Activated effector memory CD4-positive, alpha-beta T cell treated with Interleukin-2 at 50 U/mL for 16 hours (primary cell): ENCODE measurements at places on chromosomes 1 and 21.
A peak's percentile ranks its signal among the peaks of the same experiment; 100 is the strongest.

GRCh38 chr1:17723684-17724083 lies 31.4 kb upstream of the ACTL8 start:
- no peak for DNase-seq

- no peak for DNase-seq
These were observed 47.9 kb upstream of the EDN2 start for GRCh38 chr1:41532206-41532975.

DNA sequence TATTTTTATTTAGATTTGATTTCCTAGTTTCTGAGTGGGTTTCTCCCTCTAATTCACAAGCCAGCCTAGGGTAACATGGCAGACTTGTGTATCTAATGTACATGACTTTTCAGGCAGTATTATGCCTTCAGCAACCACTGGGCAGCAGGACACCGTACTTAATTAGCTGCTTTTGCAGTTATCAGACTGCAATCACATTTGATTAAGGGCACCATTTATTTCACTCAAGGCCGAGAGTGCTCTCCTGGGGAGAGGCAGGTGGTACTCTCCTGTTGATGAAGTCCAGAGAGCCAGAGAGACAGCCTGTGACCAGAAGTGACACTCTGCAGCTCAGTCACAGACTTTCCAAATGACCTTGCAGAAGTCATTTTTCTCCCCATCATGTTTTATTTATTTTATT lies 18.7 kb downstream of the CYYR1 start:
- no peak for DNase-seq

DNA sequence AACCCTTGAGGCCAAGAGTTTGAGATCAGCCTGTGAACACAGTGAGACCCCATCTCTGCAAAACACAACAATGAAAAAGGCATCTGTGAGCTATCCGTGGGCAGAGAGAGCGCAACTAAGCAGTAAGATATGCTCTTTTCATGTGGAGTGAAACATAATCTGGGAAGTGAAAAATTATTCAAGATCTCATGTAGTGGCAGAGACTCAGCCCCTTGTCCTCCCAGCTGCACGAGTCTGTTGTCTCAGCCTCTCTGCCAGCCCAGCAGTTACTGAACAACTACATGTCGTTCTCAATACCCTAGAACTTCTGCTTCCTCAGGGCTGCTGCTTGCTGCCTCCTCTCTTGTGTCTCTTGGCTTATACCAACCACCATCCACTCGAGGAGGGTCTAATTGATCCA lies 61.3 kb upstream of the WDR26 start:
- no peak for DNase-seq

- no peak for DNase-seq
These were observed 931 bp upstream of the MXRA8 start for GRCh38 chr1:1359308-1359663.

GRCh38 chr1:203818399-203818798 lies 23.0 kb downstream of the ZBED6 start:
- no peak for DNase-seq

DNA sequence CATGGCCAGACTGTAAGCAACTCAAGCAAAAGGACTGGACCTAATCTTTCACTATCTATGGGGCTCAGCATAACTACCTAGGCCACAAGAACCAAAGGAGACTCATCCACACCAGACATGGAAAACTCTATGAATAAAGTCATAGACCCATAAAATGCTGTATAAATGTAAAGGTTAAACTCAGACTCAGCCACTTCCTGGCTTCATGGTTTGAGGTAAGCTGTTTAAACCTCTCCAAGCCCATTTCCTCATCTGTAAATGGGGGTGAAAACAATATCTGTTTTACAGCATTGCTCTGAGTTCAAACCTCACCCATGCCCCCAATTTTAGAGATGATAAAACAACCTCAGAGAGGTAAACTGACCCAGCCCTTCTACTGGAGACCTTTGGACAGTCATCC lies 4.0 kb upstream of the SMIM12 start:
- DNase-seq = no peak

- no peak for DNase-seq
These were observed 4.5 kb upstream of the ANKRD13C start for GRCh38 chr1:70358921-70359564.

DNA sequence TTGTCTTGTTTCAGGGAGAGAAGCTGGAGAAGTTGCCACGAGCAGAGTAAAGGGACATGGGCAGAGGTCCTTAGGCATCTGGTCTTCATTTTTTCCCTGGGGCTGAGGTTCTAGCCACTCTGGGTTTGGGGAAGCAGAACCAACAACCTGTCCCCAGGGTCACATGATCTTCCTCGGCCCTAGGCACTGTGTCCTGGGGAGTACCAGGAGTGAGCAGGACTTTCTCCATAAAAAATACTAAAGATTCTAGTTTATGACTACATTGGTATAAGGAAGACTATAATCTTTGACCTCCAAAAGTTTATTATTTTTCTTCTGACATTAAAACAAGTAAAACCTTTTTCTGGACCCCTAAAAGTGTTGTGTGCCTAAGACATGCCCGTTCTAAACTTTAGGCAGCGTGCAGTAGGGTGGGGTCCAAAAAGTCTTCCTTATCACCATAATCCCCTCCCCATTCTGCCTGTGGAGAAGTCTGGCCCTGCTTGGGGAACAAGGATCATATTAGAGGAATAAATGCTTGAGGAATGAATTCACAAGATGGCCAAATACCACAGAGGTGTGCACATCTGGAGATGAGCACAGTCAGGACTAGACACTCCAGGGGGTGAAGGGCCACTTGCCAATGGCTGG lies 19.3 kb upstream of the IGSF3 start:
- DNase-seq = no peak

DNA sequence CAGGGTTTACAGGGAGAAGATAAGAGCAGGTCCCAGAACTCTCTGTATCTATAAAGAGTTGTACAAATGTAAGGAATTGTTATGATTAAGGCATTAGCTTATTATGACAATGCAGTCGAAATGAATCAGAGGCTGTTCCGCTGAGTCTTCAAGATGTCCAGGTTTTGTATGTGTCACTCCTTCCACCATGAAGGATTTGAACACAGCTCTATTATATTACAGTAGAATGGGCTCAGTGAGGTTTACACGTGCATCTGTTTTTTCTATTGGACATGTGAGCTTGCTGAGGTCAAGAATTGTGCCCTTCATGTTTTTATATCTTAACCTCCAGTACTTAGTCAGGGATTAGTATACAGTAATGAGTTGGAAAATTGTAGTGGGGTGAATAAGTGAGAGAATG lies 86.3 kb downstream of the MPZL1 start:
- DNase-seq = no peak

- DNase-seq = no peak
These were observed 26.6 kb upstream of the CASQ2 start for GRCh38 chr1:115794976-115795639.

DNA sequence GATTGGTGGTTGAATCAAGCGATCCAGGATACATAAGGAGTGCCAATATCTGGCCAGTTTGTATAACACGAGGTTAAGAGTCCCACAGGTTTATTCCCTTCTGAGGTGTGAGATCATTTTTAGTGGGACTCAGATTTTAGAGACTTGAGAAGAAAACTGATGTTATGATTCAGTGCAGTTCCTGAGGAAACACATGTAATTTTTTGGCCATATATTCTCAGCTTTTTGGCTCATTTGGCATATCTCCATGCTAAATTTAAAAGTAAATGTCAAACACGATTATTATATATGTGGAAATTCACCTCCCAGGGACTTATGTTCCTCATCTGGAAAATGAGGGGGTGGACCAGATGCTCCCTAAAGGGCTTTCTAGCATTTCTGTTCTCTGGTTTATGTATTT lies 39.2 kb upstream of the SERBP1 start:
- no peak for DNase-seq

GRCh38 chr21:34911360-34911759 lies 137.7 kb downstream of the RUNX1 start:
- no peak for DNase-seq

GRCh38 chr1:21608798-21609197 lies 60.4 kb downstream of the RAP1GAP start:
- DNase-seq = no peak

DNA sequence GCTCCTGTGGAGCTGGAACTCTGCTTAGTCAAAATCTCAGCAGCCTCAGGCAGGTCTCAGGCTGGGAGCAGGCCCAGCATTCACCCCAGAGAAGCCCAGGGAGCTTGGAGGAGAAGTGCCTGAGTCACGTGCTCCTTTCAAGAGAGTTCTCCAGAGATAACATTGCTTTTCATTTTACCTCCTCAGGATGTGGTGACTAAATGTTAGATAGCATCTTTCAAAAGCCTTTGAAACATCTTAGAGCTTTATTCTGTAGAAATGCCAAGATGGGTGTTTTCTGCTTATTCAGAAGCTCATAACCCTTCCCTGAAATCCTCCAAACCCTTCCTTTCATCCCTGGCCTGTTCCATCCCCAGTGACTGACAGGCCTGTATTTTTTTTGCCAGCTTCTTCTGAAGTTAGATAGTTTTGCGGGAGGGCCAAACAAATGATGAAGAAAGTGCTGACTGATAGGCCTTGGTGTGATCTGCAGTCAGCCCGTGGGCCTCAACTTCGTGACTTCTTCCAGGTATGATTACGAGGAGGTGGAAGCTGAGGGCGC lies 58.0 kb downstream of the PGM1 start:
- DNase-seq = peak; percentile 15

- DNase-seq = no peak
These were observed 97.4 kb upstream of the GCLM start for GRCh38 chr1:94006604-94007003.

GRCh38 chr1:85992791-85993190 lies 163.8 kb downstream of the COL24A1 start:
- no peak for DNase-seq

GRCh38 chr1:62686822-62687221 lies 1.4 kb downstream of the DOCK7 start:
- DNase-seq = no peak
